Amniotic stem cell (primary cell): ENCODE measurements at places on chromosomes 7 and 10.

DNA sequence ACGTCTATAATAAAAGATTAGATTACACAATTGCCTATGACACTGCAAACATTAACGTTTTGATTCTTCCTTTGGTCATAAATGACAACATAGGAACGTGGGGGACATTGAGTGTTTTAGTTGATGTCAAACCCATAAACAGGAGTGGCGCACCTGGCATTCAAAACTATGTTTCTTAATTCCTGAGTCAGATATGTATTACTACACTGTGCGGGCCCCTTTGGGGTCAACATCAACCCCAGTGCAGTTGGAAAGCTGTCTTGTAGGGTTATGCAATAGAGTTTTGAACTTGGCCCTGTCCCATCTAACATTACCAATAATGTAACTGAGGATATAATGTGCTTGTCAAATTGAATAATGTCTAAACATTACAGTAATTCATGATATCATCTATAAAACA, 156.5 kb downstream of the CSTF2T start:
- DNase-seq = no peak

GRCh38 chr7:124155432-124156022, 122.7 kb upstream of the TMEM229A start:
- DNase-seq = no peak

GRCh38 chr10:60662917-60663614, 115.2 kb upstream of the CDK1 start:
- DNase-seq = no peak

GRCh38 chr10:60917331-60918280, 26.4 kb downstream of the RHOBTB1 start:
- DNase-seq = no peak

DNA sequence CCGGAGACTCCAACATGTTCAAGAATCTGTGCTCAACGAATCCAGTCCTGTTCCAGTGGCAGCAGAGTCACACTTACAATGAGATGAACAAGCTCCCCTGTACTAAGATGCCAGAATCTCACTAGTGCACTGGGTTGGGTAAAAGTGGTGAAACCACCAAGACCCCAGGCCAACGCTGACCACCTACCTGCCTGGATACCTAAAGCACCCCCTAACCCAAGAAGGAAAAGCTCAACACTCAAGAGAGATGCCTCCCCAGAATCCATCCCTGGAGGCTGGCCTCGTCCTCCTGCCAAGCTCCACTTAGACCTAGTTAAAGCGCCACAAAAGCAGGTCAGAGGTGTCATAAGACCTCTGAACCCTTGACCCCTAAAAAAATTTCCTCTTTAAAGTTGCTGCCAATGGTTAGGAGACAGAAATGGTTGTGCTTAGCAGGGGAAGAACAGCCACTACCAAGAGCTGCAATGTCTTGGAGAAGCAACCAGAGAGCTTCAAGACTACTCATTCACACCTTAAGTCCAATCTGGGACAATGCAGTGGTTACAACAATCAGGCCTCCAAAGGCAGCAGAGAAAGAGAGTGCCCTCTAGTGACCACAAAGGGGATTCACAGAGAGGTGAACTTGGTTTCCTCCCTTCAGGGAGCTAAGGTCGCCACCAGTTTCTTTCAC, 94.6 kb upstream of the MACROH2A2 start:
- DNase-seq = no peak

DNA sequence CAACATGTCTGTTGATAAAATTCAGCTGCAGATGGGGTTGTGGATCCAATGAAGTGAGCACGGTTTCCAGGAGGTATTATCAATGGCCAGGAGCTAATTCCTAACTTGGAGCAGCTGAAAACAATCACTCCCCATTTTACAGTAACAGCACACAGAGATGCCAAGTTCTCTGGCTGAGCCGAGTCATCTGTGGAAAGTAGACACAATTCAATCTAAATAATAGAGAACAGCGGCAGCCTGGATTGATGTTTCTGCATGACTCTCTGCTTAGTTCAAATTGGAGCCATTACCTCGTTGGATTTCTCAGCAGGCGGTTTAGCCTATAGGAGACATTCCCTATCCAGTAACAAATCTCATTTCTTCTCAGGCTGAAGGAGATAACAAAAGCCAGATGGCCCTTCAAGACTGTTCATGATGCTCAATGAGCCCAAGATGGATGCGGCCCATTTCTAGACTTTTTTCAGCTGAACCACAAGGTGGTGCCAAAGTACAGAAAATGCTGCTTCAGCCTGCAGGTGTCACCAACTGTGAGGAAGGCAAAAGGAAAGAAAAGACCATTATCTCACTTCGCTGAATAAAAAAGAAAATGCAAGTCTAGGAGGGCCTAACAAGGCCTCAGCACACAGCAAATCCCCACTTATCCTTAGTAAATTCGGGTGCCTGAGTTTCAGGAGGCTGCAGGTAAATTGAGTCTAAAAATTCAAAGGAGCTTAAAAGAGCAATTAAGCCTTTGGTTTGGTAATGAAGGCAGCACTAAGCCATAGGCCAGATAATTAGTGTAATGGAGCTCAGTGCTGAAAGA, 83.7 kb downstream of the SLC16A9 start:
- DNase-seq = peak; percentile 18

DNA sequence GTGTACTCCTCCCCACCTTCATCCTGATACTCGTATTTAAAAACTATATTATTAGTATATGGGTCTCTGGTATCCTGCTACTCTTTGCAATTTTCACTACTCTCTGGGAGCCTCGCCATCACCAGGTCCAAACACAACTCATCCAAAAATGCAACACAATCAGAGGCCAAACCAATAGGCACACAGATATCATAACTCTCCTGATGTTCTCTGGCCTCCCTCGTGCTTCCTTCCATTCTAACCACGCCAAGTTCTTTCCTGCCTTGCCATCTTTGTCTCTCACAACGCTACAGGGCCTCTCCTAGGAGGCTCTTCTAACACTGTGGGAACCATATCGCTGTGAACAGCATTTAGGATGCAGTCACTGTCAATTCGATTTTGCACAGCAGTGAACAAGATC, 7.3 kb downstream of the RHEB start:
- DNase-seq = no peak

GRCh38 chr10:11387551-11388222, 223.8 kb downstream of the USP6NL start:
- DNase-seq = no peak

DNA sequence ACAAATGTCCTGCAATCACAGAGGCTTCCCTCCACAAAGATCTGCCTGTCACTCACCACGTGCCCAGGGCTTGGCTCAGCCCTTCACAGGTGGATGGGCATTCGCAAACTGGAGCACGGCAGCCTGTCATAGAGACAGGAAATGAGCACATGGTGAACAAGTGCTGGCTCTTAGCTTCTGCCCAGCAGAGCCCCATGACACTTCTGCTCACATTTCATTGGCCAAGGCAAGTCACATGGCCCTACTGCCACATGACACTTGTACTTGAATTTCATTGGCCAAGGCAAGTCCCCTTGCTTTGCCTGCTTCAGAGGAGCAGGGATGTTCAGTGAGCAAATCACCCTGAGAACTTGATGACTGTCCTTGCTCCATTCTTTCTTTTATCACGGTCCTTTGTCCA, 110.8 kb upstream of the PPP2R2D start:
- DNase-seq = no peak

- DNase-seq = no peak
These were observed 17.2 kb upstream of the CALN1 start for GRCh38 chr7:72429316-72429715.

DNA sequence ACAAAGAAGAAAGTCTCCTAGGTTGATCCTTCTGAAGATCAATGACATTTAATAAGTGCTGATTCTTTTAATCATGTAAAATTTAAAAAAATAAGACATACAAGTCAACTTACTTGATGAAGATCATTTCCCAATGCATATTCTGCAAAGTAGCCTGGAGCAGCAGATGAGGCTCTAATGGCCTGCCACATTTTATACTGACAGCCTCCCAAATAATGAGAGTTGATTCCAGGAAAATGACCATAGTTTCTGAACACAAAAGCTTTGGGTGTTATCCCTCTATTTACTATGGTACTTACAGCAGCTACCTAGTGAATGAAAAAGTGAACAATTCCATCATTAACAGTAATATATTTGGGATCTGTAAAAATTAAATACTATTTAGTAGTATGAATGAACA, 31.4 kb upstream of the NRCAM start:
- DNase-seq = no peak

DNA sequence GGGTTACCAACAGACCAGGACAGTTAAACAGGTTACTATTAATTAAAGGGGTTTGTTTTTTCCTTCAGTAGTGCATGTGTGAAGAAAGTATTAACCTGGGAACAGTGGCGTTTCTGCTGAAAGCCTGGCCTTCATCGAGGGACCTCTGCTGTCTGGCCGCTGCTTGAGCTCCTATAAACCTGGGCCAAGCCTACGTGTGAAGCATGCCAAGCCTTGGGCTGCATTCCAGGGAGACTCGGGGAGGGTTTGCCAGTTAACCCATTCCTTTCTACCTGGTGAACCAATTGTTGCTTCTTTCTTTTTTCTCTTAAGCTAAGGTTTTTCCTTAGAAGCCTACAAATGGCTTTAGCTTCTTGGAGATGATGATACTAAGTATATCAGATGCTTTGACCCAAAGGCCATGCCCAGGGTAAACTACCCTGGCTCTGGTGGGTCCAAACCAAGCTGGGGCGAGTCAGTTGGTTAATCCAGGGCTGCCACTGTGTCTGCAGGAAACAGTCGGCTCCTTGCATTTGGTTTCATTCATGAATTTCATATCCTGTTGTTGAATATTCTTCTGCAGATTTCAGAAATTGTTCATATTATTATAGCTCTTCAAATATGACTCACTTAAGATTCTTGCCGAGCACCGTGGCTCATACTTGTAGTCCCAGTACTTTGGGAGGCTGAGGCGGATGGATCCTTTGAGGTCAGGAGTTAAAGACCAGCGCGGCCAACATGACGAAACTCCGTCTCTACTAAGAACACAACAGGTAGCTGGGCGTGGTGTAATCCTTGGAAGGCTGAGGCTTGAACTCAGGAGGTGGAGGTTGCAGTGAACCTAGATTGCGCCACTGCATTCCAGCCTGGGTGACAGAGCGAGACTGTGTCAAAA, 23.8 kb downstream of the PFKP start:
- peak; percentile 63 for DNase-seq

DNA sequence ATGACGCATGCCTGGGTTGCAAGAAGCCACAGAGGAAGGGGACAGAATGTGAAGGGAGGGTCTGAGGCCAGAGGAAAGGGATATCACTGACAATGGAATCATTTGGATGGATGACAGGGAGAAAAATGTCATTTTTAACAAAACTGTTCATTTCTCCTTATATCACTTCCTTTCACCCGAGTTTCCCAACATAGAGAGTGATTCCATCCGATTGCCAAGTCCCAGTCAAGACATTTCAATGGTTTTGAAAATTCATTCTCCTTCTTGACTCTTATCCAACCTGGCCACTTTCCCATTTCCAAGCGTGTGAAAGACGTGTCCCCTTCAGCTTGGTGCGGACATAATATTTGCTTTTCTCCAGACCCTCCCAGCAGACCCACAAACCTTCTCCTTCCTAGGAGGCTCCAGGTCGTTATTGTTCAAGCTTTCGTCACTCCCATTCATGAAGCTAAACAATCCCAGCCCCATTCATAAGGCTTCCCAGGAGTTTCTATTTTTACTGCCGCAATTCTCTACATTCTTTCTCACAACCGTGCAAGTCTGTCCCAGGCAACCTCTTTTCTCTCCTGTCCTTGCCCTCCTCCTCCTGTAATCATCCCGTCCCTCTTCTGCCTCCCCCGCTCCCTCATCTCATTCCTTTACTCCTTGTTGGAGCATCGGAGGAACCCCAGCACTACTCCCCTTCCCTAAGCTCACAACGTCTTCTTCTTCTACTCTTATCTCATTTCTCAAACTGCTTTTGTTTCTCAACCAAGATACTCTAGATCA, 301.3 kb upstream of the KLF6 start:
- no peak for DNase-seq

DNA sequence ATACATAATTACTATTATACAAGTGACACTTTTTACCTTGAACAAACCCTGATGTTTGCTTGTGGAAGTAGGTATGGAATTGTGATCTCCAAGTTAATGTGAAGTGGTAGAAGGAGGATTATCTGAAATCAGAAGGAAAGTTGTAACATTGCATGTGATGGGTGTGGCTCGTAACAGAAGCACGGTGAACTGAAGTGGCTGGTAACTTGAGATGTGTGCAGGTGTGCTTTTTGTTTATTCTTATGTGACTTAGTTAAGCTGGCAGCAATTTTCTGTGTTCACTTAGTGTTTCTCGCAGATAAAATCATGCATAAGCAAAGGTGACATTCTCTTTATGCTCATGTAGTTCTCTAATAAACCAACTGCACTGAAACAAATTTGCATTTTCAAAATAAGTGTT, 82.3 kb downstream of the ZEB1 start:
- DNase-seq = no peak

DNA sequence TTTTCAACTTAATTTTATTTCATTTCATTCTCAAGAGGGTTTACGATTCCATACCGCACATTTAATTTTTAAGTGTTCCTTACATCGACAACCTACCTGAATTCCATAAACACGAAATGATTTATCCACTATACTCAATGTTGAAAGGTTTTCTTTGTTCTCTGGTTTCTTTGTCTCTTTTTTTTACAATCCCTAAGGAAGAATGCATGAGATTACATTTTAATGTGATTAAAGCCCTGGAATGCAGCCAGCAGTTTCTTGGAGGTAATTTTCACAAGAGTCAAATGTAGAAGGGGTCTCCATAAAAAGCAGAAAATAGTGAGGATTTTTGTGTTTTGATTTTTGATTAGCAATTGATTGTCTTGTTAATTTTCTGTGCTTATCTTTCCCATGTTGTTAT, 59.2 kb upstream of the ADCY1 start:
- DNase-seq = no peak

DNA sequence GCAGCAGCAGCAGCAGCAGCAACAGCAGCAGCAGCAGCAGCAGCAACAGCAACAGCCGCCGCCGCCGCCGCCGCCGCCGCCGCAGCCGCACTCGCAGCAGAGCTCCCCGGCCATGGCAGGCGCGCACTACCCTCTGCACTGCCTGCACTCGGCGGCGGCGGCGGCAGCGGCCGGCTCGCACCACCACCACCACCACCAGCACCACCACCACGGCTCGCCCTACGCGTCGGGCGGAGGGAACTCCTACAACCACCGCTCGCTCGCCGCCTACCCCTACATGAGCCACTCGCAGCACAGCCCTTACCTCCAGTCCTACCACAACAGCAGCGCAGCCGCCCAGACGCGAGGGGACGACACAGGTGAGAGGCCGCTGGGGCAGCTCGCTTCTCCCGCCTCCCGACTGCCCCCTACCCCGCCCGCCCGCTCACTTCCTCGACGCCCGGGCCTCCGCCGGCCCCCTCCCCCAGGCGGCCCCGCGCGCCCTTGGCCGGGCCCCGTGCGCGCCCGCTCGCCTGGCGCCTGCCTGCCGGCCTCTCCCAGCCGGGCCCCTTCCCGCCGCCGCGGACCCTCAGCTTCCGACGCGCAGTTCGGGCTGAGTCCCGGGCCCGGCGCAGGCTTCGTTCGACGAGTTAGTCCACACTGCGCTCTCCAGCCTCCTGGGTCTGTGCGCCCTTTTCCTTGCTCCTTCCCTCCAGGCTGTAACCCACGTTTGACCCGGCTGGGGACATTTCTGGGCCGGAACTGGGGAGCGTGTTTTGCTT, 882 bp downstream of the DLX6 start:
- no peak for DNase-seq
